CD4-positive, alpha-beta T cell treated with Interleukin-4 for 4 hours (primary cell): ENCODE measurements at places on chromosomes 3 and 15.

- no peak for DNase-seq
Measured at GRCh38 chr3:131717493-131717892, 214.7 kb upstream of the MRPL3 start.

DNA sequence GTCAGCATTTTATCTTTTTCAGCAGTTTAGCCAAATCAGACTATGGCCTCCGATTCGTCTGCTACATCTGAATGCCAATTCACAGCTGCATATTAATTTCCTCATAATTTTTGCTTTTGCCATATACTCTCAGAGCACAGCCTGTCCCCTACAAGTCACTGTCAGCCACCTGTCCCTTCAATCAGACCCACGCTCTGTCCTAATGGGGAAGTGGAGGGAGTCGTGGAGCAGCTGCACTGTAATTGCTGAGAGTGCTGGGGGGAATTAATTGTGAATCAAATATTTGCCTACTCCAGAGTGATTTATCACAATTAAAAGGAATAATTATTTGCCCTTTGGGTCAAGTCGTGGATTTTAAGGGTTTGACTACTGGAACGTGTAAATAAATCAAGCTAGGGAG is 75.5 kb downstream of the EBLN2 start:
- no peak for DNase-seq

DNA sequence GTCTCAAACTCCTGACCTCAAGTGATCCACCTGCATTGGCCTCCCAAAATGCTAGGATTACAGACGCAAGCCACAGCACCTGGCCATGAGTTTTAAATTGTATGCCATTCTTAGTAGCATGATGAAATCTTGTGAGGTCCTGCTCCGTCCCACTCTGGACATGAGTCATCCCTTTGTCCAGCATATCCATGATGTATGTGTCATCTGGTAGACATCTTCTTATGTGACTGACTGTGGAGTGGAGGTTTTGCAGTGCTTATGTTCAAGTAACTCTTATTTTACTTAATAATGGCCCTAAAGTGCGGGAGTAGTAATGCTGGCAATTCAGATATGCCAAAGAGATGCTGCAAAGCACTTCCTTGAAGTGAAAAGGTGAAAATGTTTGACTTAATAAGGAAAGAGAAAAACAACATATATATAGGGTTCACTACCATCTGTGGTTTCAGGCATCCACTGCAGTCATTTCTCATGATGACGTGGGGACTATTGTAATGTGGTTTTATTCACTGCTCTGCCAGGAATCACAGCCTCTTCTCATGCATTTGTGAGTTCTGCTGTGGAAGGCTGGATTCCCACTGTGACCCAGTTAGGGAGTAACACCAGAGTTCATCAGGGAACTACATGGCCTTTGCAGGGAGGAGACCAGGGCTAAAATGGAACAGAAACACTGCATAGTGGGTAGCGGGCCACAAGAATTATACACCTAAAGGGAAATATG is 204.6 kb upstream of the STRIT1 start:
- DNase-seq, result no peak

- DNase-seq, result no peak
Measured at GRCh38 chr3:43343815-43344214, 57.5 kb downstream of the SNRK start.

GRCh38 chr3:112635674-112636073 is 5.3 kb downstream of the CCDC80 start:
- no peak for DNase-seq

- no peak for DNase-seq
Measured at GRCh38 chr3:158273656-158274055, 163.8 kb downstream of the RSRC1 start.

DNA sequence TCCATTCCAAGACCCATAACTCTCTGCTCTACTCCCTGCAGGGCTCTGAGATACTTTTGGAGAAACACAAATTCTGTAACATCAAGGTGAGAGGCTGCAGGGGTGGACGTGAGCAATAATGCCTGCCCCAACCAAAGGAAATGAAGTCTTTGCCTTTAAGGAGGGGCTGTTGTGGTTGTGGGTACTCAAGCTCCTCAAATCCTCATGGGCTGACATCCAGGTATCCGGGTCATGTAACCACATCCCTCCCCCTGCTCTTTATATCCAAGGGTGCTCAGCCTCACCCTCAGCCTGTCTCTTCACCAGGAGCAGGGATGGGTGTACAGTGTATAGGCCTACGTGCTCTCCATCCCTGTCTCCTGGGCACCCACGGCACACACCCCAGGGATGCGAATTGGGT is 32.3 kb downstream of the NOX5 start:
- DNase-seq, result no peak

- no peak for DNase-seq
Measured at GRCh38 chr3:100030346-100030745, 84.0 kb downstream of the FILIP1L start.

DNA sequence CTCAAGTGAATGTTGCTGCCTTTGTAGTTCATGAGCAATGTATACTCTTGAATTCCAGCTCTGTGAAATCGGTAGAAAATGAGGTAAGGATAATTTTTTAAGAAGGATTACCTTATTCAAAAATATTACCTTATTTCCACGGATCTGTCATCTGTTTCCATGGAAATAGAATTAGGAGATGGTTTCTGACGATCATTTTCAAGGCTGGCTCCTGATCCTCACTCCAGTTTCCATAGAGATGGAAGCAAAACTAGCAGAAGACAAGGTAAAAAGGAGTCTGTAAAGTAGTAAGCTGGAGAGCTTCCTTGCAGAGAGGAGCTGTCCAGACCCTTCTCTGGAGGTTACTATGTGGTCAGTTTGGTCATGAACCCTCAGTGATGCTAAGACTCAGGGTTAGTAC is 55.5 kb downstream of the CACNA2D3 start:
- DNase-seq, result no peak

- no peak for DNase-seq
Measured at GRCh38 chr3:186097663-186098451, 11.0 kb downstream of the ETV5 start.

- no peak for DNase-seq
Measured at GRCh38 chr3:59133311-59133710, 83.5 kb upstream of the CFAP20DC start.

- DNase-seq, result no peak
Measured at GRCh38 chr3:61919371-61919770, 358.0 kb downstream of the PTPRG start.

DNA sequence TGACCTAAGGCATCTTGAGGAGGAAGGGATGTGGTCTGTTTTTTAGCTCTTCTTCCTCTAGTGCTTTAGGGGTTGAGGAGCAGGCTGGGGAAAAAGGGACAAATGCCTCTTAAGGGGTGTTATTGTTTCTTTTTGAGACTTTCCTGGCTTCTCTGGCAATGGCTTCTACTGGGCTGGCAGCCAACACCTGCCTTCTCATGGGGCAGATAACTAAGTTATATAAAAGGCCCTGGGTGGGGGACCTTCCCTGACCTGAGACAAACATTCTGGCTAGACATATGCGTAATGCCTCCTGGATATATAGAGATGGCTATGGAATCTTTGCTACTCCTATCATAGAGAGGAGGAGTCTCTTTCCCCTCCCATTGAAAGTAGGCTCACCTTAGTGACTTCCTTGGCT is 179.2 kb upstream of the PROK2 start:
- DNase-seq, result no peak

DNA sequence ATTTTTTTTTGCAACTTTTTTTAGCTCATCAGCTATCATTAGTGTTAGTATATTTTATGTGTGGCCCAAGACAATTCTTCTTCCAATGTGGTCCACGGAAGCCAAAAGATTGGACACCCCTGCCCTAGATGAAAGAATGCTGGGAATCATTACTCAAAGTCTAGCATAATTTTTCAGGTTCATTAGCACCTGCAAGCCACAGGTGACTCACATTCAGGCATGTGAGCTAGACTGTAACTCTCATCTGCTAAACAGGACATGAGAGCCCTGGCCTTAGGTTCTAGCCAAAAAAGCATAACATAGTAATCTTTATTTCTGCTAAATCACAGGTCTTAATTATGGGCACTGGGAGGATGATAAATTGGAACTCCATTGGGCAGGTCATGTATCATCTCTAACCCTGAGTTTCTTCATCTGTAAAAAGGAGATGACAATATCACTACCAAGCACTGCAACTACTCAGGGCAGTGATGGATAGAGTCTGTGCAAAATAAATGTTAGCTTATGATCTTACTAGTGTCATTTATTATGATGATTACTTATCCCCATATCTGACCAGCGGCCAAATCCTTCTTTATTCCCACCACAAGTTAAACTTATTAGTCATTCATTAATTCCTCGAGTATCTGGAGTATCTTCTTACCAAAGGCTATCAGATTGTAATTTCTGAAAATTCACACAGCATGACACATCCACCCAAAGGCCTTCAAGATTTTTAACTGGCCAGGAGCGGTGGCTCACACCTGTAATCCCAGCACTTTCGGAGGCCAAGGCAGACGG is 125.0 kb downstream of the PLD1 start:
- no peak for DNase-seq

DNA sequence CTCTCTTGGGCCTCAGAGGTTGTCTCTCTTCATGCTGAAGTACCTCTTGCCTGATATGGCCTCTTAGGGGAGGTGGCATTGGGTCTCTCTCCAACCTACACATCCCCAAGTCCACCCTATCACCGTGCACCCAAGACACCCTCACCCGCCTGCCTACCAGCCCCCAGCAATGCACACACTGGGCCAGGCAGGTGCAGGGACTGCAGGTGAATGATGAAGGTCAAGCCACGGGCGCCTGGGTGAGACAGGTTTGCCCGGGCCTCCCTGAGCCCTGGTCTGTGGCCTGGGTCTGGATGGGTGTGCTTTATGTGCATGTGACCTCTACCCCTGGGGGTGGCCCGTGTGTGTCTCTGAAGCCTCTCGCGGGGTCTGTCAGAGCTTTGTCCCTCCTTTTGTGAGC is 68.3 kb downstream of the WNT7A start:
- no peak for DNase-seq

DNA sequence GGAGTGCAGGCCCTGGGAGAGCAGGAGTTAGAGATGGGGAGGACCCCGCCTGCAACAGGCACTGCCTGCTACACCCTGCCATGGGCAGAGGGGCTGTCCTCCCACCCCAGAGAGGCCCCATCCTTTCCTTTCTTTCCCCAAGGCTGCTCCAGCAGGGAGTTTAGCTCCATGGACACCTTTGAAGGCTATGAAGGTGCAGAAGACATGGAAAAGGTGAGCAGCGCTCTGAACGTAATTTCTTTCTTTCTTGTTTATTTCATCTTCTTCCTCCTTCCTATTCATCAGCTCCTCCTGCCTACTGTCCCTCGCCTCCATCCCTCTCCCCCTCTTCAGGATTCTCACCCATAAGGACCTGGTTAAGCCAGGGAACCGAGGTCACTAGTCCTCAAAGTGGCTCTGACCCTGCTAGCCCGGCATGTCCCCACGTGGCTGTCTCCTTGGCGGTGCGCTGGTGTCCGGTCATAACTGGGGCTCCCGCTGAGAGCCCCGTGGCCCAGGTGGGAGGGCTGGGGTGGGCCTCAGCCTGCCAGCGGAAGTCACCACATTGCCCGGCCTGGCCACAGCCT is 16.0 kb upstream of the ADIPOQ start:
- DNase-seq, result no peak

- no peak for DNase-seq
Measured at GRCh38 chr3:17800232-17800631, 57.8 kb upstream of the TBC1D5 start.

DNA sequence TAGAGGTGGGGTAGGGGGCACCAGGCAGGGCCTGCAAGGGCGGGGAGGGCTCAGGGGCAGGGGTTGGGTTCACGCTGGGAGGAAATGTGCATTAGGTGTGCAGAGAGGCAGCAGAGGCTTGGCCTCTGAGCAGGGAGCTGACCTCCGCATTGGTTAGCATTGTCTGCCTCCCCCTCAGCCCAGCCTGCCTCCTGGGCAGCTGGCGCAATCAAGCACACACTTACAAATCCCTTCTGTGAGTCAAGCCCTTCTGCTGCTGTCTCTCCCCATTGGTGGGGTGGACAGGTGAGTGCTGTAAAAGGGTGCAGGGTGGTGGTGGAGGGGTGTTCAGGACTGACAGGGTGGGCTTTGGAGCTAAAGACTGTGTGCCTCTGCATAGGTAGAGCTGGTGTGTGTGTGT is 9.3 kb downstream of the LOXL1 start:
- no peak for DNase-seq

DNA sequence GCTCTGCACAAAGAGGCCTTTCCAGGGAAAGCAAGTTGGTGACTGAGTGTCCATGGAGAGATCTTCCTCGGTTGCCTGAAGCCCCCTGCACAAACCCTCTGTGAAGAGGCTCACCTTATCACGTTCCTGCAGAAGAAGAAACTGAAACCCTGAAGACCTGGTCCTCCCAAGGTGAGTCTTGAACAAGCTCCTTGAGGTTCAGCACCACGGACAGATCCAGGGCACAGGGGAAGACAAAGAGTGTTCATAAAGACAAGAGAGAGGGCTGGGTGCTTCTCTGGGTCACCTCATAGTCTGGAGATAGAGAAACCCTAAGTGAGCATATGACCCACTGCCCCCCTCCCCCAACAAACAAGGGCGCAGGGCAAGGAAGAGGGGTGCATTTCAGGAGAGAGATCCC is 21.7 kb upstream of the TBC1D21 start:
- peak; percentile 13 for DNase-seq

DNA sequence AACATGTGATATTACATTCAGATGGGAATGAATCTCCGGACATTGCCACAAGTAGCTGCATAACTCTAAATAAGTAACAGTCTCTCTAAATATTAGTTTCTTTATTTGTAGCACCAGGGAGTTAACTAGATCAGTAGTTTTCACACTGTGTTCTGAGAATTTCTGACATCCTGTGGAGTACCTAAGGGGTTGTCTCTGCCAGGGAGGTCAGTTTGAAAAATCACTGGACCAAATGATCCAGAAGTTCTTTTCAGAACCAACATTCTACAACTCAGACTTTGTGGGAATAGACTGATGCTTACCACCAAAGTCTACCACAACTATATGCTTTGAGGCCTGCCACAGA is 9.0 kb upstream of the ILDR1 start:
- DNase-seq, result no peak

- DNase-seq, result no peak
Measured at GRCh38 chr3:61420136-61420759, 141.1 kb upstream of the PTPRG start.

- no peak for DNase-seq
Measured at GRCh38 chr3:191707817-191708216, 246.9 kb downstream of the PYDC2 start.

GRCh38 chr3:111769992-111770352 is 89.1 kb upstream of the PHLDB2 start:
- DNase-seq, result no peak

DNA sequence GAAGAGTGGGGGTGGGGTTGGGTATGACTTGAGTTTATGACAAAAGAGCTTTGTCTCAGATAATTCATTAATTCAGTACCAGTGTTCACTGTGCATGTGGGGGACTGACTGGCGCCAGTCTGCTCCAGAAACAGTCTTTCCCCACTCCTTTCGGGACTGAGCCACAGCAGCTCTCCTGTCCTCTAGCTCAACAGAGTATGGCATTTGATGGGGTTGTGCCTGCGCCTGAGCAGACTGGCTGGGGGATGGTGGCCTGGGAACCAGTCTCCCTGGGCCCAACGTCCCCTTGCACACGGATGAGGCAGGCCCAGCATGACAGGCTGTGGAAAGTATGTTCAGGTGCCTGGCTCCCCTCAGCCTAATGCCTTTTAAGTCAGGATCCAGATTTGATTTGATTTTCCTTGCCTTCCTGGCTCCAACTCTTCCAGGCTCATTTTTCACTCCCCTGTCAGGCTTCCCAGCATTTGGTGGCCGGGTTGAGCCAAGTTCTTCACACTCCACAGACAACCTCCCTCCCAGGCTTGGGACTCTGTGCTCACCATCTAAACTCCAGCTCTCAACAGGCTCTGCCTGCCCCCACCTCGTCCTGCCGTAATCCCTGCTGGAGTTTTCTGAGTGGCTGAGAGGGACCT is 105.0 kb downstream of the MYLK start:
- no peak for DNase-seq

GRCh38 chr3:187616307-187616972 is 53.8 kb downstream of the SST start:
- DNase-seq, result peak; percentile 39

GRCh38 chr3:13251166-13251903 is 168.8 kb downstream of the NUP210 start:
- no peak for DNase-seq
